ENCODE measurements at places on chromosomes 6 and 20.
A peak's percentile ranks its signal among the peaks of the same experiment; 100 is the strongest.

GRCh38 chr6:31041372-31041974 is 31.2 kb downstream of the MUC22 start:
- DNase-seq = no peak

DNA sequence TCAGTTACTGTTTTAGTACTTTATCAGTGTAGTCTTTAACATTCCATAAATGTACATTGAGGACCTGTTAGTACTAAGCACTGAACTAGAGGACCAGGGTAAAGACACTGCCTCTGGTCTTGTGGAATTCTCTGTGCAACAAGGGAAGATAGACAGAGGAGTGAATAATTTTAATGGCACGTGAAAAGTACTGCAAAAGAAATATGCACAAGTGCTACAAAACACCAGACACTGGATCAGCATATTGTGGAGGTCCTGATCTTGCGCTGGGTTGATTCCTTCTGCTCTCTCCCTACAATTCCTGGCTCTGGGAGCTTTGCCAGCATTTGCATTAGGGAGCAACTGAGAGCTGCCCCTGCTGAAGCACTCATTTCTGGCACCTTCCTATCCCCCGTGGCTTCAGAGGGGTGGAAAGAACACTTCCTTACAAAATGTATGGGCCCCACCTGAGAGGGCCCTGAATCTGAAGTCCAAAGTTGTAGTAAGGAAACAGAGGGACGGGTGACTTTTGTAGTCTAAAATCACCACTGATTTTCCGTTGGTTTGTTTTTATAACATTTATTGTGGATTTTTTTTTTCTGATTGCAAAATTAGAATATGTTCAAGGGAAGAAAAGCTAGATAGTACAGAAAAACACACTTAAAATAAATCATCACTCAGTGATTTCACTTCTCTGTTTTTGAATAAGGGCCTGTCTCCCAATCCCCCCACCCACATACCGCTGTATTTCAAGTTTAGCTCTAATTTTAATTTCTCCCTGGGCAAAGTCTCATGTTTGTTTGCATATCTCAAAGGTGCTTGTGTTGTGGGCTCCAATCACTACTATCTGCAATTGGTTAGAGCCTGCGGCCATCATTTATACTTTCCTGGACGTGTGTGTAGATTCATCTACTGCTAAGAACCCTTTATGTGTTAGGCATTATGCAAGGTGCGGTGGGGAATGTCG is 4.9 kb downstream of the PKIG start:
- DNase-seq = no peak

DNA sequence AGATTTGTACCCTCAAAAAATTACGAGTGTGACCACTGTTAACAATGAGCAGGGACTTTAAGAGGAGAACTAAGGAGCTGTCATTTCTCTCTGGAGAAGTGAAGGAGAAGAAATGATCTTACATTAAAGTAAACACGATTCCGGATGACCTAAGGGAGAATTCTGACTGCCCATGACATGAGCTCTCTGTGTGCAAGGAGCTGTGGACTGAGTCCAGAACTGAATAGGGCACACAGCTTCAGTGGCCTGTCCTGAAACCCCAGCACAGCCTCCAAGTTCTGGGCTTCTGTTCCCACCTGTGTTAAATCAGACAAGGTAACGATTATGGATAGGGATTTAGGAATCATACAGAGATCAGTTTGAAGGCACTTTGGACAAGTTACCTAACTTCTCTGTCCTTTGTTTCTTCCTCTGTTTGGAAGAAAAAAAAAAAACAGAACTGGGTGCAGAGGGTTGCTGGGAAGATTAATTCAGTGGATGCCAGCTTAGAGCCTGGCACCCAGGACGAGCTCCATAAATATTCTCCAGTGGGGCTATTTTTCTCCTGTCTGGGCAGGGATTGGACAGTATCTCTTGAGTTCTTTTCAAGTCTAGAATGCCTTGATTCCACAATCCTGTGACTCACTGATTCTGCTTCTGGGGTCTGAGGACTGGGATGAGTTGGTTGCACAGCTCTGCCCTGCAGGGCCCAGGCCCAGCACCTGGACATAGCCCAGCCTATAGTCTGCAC is 65.7 kb downstream of the MRPL14 start:
- DNase-seq = no peak

DNA sequence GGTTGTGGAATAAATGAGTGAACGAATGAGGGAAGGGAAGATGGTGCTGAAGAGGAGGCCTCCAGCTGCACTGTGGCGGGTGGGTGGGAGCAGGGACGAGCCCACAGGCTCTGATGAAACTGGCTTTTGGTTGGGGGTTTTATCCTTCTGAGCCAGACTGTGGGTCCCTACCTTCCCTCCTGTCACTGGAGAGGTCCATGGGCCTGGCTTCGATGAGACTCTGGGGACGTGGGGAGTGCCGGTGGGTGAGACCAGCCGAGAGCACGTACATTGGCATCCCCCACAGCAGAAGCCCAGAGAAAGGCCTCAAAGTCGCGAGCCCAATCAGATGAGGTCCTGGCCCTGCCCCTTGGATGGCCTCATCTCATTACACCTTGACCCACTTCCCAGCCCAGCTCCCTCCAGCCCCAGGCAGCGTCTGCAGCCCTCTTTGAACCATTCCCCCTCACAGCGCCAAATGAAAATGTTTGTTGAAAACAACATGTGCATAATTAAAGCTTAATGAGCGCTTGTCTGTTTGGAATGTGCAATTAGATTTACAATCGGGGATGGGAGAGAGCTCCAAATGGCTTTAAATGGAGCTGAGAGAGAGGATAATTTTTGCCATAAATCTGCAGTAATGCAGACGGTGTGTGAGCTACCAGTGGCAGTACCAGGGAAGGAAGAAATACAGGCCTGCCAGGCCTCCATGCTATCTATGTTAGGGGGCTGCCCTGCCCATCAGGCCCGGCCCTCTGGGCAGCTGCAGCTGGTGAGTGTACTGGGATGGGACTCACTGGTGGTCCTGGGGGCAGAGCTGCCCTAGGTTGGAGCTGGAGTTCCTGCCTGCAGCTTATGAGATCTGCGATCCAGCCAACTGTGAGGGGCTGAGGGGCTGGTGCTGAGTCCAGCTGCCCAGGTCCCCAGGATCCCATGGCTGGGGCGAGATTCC is 47.2 kb downstream of the TOX2 start:
- DNase-seq = no peak

DNA sequence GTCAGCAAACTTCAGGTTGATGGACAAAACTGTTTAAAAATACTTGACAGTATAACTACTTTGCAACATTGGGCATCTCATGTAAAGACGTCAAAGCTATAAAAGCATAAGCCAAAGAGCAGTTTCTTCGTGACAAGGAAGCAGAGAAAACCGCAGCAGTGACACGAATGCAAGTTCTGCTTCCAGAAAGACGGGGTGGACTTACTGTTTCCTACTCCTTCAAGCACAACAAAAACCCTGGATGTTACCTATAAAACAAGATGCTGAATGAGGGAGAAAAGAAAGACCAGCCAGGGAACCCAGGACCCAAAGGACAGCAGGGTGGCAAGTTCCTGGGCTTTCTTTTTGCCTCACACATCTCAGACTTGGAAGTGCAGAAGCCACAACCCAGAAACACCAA is 98.0 kb downstream of the DLL1 start:
- no peak for DNase-seq

- peak; percentile 21 for DNase-seq
These were observed 57.9 kb downstream of the KCNB1 start for GRCh38 chr20:49424536-49424935.

DNA sequence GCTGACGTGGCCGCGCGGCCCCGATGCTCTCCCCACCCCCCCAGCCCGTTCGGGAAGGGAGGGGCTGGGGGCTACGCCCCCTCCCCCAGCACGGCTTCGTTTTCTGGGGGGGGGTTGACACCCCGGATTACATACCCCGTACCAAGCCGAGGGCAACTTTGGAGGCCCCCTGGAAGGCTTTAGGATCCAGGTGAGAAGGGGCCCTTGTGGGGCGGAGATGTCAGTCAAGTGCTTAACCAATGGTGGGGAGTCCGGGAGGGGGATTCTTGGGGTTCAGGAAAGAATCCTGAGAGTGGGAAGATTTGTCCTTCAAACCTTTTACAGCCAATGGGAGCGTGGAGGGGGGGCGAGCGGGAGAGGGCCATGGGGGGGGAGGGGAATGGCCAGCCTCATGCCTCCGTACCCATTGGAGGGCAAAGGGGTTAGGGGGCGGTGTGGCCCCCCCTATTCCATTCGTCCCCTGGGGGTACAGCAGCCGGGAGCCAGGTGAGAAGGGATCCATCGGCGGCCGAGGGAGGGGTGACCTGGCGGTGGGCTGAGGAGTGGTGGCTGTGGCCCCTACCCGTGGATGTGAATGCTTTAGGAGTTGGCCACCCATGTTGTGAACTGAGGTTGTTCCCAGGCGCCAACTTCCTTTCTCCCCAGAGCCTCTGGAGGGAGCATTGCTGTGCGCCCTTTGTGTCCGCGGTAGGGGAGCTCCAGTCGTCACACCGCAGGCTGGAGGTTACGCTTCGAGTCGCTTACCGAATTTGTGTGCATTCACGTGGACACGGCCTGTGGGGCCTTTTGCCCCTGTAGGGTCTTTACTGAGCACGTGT is 682 bp downstream of the BRD2 start:
- DNase-seq = peak; percentile 88

- DNase-seq = no peak
These were observed 45.5 kb downstream of the TTI1 start for GRCh38 chr20:37987602-37988290.

GRCh38 chr20:5001174-5002076 is at the start of gene SLC23A2:
Gene SLC23A2 (minus strand): TSS chr20:5001510. CDS start chr20:4932562, 68,948 bp downstream.
- DNase-seq = peak; percentile 39

DNA sequence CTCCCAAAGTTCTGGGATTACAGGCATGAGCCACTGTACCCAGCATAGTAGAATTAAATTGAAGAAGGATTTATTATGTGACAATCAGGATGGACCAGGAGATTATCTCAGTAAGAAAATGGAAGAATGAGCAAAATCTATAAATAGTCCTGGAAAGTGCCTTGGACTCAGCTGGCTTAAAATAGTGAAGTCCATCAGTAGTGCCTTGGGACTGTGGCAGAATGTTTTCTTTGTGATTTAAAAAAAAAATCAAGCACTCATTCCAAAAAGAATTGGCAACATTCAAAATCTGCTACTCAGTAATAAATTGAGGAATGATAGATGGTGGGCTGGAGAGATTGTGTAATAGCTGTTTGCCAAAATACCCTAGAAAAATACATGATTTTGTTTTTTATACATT is 37.0 kb upstream of the MAS1 start:
- DNase-seq = no peak

DNA sequence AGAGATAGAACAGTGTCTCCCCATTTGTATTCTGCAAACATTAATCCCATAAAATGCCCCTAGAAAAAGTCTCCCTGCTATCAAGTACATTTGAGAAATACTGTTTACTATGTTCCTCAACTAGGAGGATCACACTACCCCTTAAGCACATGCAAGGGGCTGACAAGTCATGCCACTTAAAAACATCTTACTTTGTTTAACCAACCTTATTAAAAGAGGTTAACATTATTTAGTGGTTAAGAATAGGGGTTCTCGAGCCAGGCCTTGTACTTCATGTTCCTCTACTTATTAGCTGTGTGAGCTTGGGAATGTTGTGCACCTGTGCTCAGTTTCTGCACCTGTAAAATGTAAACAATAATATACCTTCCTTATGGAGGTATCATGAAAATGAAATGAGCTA is 113.7 kb downstream of the UBE3D start:
- DNase-seq = no peak

GRCh38 chr6:138815797-138816528 is 20.1 kb downstream of the ECT2L start:
- DNase-seq = peak; percentile 75

GRCh38 chr6:2608503-2608902 is 142.2 kb downstream of the MYLK4 start:
- DNase-seq = no peak

DNA sequence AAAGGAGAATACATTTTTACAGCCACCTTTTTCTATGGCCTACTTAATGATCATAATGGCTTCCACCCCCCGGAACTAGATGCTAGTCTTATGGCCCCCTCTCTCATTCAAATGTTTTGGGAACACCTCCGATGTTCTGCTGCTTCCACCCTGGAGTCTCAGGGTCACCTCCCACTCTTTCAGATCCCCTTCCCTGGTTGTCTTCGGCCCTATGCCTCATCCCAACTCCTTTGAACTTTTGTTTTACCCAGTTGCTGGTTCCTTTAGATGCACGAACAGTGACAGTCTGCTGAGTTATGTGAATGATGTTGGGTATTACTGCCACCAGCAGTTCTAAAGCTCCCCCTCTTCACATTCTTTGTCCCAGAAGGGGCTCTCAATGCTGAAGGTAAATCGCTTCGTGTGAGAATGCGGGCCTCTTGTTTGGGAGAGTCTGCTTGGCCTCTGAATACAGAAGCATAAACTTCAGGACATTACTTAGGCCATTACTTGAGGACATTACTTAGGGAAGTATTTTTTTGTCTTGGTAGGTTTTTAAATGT is 309.1 kb downstream of the SOX4 start:
- no peak for DNase-seq

GRCh38 chr20:6026051-6026450 is 27.8 kb downstream of the LRRN4 start:
- DNase-seq = no peak

DNA sequence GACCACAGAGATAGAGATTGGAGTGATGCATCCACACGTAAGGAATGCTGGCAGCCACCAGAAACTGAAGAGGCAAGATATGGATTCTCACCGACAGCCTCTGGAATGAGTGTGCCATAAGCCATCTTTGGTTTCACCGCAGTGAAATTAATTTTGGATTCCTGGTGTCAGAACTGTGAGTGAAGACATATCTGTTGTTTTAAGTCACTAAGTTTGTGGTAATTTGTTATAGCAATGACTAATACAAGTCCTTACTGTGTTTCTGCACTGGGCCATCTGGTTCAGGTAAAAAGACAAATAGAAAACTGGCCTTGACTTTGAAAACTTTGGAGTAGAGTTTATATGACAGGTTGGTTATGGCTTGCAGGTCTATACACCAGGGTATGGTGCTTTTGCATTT is 261.9 kb downstream of the PHF3 start:
- no peak for DNase-seq

GRCh38 chr6:111823831-111824607 is 49.2 kb downstream of the FYN start:
- no peak for DNase-seq

- DNase-seq = no peak
These were observed 601.2 kb downstream of the CDH26 start for GRCh38 chr20:60559462-60559861.

DNA sequence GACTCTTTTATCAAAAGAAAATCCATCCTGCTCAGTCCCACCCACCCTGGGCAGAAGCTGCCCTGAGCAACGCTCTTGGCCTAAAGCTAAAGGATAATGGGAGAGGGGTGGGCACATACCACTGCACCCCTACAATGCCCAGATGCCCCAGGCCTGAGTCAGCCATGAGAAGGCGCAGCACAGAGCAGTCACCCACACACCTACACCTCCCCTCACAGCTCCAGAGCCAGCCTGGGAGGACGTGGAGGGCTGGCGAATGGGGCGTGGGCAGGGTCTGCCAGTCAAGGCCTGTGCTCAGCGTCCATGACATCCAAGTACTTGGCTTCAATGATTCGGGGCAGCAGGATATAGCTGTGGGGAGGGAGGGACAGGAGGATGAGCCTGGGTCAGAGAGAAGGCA is 11.5 kb downstream of the SLC4A11 start:
- no peak for DNase-seq

GRCh38 chr6:165823609-165824326 is 160.7 kb upstream of the PDE10A start:
- no peak for DNase-seq

- DNase-seq = no peak
These were observed 70.9 kb downstream of the SASH1 start for GRCh38 chr6:148413321-148414091.

All from cerebellar cortex (tissue), 1 donor.